ENCODE measurements at places on chromosomes 5 and 9.
A peak's percentile ranks its signal among the peaks of the same experiment; 100 is the strongest.

DNA sequence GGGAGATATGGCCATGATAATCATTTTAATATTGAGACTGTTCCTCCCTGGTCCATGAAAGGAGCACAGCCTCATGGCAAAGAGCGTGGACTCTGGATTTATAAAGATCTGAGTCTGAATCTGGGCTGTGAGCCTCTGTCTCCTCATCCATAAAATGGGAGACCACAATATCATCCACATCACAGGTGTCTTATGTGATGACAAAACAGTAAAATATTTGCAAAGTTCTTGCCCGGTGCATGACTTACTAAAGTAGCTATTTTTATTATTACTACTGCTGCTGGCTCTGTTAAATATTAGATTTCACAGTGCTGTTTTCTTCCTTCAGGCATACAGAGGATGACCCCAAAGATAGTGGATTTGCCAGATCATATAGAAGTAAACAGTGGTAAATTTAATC lies 74.1 kb downstream of the TEK start:
- H3K27ac ChIP-seq = no peak overlapping the region
- no peak for DNase-seq
- no peaks in the 10 kb centered on the region for H3K4me1 ChIP-seq
- H3K4me3 ChIP-seq = no peak overlapping the region

DNA sequence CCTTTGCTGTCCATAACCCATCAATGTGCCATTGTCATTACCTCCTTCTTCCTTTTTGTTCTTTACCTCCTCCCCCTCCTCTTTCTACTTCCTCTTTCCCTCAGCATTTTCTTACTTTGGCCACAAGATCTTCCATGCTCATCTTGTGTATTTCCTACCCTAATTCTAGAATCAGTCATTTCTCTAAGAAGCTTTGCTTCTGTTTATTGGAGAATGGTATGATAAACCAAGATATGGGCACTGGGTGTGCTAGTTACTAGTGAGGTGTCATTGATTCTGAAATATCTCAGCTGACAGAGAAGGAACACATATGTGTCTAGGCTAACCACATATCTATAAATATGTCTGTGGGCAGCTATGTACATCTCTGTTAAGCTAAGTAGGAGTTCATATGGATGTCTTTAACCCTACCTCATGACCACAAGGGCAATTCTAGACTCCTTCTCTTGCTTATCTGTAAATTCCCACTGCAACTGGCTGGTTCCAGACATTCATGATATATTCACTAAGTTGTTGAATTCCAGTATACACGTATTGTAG lies 2051.3 kb upstream of the CDH9 start:
- no peak for DNase-seq
- H3K4me3 ChIP-seq = no peak overlapping the region
- H3K36me3 ChIP-seq = no peaks in the 10 kb centered on the region
- no peaks in the 10 kb centered on the region for H3K4me1 ChIP-seq
- no peaks in the 10 kb centered on the region for H3K27me3 ChIP-seq

DNA sequence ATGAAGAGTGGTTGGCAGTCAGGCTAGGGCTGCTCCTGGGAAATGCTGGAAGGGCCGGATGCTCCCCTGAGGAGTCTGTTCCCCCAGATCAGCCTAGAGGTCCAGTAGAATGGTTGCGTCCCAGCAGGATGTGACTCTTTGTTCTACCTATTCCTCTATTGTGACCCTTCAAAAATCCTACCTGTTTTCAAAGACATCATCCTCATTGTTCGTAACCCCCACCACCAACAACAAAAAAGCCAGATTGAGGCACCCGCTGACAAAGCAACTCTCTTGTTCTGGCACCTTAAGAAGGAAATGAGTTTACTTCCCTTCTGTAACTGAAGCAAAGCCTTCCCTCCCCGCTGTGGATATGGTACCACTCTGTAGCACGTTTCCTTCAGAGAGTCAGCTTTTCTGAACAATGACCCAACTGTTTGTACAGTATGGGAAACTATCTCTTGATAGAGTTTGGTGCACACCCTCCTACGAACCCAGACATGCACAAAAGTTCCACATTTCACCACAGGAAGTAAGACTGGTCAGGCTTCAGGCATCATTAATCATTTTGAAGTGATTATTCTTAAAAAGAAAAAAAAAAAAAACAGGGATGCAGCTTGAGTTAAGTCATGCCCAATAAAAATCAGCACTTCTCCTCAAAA lies 207.2 kb downstream of the ENC1 start:
- no peak overlapping the region for H3K27ac ChIP-seq
- H3K4me3 ChIP-seq = no peak overlapping the region
- no peaks in the 10 kb centered on the region for H3K36me3 ChIP-seq
- no peaks in the 10 kb centered on the region for H3K4me1 ChIP-seq

DNA sequence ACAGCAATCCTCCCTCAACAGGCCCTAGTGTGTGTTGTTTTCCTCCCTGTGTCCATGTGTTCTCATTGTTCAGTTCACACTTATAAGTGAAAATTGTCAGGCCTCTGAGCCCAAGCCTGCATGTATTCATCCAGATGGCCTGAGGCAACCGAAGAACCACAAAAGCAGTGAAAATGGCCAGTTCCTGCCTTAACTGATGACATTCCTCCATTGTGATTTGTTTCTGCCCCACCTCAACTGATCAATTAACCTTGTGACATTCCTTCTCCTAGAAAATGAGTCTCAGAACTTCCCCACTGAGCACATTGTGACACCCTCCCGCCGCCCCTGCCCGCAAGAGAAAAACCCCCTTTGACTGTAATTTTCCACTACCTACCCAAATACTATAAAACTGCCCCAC lies 17.4 kb upstream of the TRPC7 start:
- no peaks in the 10 kb centered on the region for H3K36me3 ChIP-seq
- no peak overlapping the region for H3K4me3 ChIP-seq
- peaks cover 9% of the 10 kb centered on the region for H3K27me3 ChIP-seq

GRCh38 chr5:149959406-149960236 lies 937 bp upstream of the SLC26A2 start:
- DNase-seq = peak; percentile 36
- peaks cover 24% of the 10 kb centered on the region for H3K4me1 ChIP-seq
- H3K27ac ChIP-seq = peak overlapping the region; percentile 92
- no peaks in the 10 kb centered on the region for H3K27me3 ChIP-seq
- no peaks in the 10 kb centered on the region for H3K36me3 ChIP-seq

GRCh38 chr5:165143741-165144140 lies 1638.3 kb downstream of the MAT2B start:
- H3K4me1 ChIP-seq = no peaks in the 10 kb centered on the region
- no peaks in the 10 kb centered on the region for H3K27me3 ChIP-seq
- H3K4me3 ChIP-seq = no peak overlapping the region
- no peak overlapping the region for H3K27ac ChIP-seq

Data from naive thymus-derived CD8-positive, alpha-beta T cell (primary cell).